ENCODE measurements at places on chromosomes 12 and 14.

GRCh38 chr14:90570461-90570860, 173.6 kb downstream of the CALM1 start:
- DNase-seq, result no peak

GRCh38 chr14:105123981-105124765, 44.4 kb downstream of the JAG2 start:
- no peak for DNase-seq

- no peak for DNase-seq
Observed at GRCh38 chr14:96405677-96406076, 13.7 kb downstream of the AK7 start.

DNA sequence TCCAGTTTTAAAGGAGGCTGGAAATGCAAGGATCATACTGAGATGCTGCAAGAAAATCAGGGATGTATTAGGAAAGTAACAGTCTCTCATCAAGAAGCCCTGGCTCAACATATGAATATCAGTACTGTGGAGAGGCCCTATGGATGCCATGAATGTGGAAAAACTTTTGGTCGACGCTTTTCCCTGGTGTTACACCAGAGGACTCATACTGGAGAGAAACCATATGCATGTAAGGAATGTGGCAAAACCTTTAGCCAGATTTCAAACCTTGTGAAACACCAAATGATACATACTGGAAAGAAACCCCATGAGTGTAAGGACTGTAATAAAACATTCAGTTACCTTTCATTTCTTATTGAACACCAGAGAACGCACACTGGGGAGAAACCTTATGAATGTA, 24.5 kb downstream of the ZNF891 start:
- DNase-seq, result no peak
